ENCODE measurements at places on chromosomes 4 and X.

GRCh38 chr4:106502106-106502699 is 133.6 kb upstream of the GIMD1 start:
- DNase-seq: peak; percentile 6

GRCh38 chrX:40349251-40349650 is 231.5 kb upstream of the ATP6AP2 start:
- DNase-seq: no peak

DNA sequence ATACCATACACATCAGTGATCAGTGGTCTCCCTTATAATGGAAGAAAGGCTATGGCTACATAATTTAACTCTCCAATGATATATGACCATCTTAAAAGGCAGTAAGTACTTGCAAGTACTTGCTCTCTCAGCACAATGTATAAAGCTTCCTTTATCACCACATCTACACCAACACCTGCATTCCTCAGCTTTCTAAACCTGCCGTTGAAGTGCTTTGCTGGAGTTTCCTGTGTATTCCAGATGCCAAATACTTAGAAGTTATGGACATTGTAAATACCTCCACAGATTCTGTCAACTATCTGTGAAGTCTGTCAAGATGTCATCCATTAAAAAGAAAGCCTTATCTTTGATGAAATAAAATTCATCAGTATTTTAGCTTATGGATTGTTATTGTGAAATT is 335.0 kb upstream of the GALNTL6 start:
- no peak for DNase-seq

DNA sequence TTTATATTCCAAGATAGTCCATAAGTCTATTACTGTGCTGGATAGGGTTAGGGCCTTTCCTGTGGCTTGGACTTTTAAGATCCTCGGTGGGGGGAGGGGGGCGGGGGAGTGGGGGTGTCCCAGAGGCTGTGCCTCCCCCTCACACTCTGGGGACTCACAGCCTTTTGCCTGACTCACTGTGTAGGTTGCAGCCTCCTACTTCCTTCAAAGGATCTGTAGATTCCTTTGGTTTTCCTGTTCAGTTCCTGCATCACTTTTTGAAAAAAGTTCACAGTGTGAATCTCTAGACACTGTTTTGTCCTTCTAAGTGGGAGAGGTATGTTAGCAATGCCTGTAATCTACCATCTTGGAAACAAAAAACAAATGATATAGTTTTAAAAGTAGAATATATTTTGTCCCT is 999.9 kb downstream of the GLUD2 start:
- DNase-seq: no peak

- no peak for DNase-seq
Measured at GRCh38 chr4:13701937-13702446, 74.5 kb upstream of the BOD1L1 start.

DNA sequence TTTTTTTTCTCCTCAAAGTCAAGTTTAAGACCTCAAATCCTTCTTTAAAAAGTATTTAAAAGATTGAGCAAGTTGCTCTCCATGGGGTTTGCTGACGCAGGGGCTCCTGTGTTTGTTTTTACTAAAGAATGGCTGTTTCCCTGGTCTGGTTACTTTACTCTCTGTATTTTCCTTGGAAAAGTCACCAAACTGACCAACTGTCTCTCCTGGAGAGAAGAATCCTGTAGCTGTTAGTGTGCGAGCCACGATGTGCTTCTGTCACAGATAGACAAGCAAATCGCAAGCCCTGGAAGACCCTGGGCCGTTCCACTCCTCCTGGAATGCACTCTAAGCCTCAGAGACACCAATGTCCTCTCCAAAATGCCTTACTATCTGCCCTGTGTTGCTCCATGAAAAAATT is 212.1 kb downstream of the CHIC2 start:
- no peak for DNase-seq

GRCh38 chr4:139858436-139859205 is 193.0 kb downstream of the MGST2 start:
- DNase-seq: no peak

GRCh38 chr4:170014359-170015011 is 11.7 kb downstream of the MFAP3L start:
- no peak for DNase-seq

GRCh38 chr4:20764366-20764992 is 64.2 kb downstream of the PACRGL start:
- DNase-seq: no peak

- no peak for DNase-seq
Measured at GRCh38 chr4:119823891-119824290, 195.3 kb upstream of the PDE5A start.

DNA sequence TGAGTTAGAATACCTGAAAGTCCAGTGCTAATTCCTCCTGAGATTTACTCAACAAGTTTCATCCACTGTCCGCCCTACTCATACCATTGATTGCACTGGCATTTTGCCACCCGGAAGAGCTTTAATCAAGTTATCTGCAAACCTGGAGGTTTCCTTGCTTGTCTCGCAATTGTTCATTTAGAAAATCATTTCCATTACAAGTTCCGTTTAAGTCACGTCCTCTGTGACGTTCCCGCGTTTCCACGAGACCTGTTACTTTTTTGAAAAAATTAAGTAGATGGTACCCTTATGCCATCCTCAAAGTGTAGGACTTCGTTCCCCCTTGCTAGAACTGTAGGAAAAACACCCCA is 761 bp upstream of the FRYL start:
- peak; percentile 16 for DNase-seq

GRCh38 chr4:182724414-182724813 is 192.8 kb downstream of the DCTD start:
- no peak for DNase-seq

DNA sequence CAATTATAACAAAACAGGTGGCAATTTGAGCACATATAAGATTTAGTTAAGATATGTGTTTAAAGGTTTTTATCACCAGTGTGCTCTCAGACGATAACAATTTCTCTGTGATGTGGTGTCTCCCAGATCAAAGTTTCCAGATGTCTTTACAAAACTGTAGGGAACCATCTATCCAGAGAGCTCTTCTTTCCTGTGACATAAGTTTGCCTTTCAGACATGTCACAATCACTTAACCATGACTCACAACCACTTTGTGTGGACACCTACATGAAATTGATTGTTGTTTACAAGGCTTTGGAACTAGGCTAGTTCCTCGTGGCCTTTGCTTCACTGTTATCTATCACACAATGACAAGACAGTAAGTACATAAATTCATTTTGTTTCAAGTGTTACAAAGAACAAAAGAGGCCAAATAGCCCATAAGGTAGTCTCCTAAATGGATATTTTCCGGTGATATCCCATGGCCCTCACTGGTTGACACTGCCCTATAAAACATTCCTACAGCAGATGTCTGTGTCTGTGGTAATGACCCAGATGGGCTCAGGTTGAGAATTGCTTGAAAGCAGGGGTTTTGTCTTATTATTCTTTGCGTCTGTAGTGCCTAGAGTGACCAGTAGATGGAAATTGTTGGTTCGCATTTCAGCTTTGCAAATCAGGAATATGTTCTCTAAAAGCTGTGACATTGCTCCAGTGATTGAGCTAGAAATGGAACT is 297.8 kb upstream of the FAM241A start:
- no peak for DNase-seq

DNA sequence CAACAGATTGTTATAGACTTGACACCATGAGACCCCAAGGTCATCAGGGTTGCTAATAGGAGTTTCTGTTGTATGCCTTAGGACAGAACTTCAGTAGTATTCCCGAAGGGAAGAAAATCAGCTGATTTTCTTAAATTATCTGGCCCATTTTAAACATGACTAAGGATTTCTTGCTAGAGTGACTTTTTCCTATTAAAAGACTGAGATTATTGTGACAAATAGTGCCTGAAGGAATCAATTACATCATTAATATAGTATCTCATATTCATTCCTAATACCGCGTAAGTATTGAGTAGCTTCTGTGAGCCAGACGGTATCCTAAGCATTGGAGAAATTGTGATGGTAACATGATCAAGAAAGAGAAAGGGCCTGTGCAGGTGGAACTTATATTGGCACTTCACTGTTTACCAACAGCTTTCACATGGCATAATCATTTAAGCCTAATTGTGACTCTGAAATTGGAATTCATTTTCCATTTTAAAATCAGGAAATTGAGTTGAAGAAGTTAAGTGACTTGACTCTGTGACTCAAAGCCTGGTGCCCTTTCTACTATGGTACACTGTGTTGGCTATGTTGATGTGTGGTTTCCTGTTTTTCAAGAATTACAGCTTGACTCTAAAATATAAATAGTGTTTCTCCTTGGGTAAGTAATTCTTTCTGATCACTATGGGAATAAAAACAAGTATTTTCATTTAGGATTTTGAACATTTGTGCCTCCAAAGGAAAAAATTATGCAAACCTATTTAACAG is 4.1 kb downstream of the AFF1 start:
- DNase-seq: no peak

- DNase-seq: no peak
Measured at GRCh38 chr4:129223945-129224344, 128.0 kb downstream of the C4orf33 start.

DNA sequence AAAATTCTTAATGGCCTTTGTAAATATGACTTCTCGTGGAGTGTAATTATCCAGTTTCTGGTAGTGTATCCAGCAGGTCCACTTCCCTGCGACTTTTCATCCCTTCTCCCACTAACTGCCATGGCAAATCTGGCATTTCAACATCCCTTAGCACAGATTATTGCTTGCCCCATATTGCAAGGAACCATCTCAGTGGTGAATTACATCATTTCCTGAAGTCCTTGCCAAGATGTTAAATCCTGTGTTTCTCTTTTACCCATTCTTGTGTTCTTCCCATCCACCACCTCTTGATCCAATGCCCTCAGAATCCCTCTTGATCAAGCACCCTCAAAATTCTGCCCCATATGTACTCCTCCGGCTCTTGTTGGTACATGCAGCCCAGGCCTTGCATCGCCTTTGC is 88.1 kb upstream of the ZNF81 start:
- no peak for DNase-seq

DNA sequence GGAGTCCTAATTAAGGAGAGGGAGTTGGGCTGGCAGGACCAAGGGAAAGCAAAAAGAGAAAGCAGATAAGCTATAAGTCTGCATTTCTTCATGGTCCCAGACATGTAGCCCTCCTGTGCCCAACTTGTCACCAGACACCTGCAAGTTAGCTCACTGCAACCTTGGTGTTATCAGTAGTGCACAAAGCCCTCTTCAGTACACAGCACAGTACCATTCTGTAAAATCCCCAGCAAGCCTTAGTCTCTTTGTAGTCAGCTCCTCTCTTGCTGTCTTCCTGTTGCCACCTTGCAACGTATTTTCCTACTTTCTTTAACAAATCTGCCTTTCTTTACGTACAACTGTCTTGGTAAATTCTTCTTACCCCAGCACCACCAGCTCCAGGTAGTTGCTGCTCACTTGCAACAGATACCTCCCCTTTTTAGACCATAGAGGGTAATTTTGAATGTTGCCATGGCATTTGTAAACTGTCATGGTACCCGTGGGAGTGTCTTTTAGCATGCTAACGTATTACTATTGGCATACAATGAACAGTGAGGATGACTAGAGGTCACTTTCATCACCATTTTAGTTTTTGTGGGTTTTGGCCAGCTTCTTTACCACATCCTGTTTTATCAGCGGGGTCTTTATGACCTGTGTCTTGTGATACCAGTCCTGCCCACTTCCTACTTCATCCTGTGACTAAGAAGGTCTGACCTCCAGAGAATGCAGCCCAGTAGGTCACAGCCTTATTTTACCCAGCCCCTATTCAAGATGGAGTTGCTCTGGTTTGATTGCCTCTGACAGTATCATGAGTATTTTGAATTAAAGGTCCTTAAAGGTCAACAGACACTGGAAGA is 28.3 kb upstream of the AP1S2 start:
- DNase-seq: no peak

DNA sequence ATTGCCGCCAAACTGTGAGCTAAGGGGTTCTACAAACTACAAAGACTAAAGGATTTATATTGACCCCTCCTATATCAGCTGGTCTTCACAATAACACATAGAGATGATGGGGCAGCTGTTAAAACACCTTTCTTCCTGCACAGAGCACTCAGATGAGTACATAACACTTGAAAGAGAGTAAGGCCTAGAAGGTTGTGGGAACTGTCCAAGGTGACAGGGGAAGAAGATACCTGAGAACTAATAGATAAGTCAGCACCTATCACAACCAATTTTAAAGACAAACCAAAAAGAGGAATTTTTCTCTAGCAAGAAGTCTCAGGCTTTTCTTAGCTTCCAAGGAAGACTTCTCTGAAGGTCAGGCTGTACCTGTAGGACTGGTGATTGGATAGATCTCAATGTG is 19.1 kb upstream of the CXCL6 start:
- DNase-seq: no peak

DNA sequence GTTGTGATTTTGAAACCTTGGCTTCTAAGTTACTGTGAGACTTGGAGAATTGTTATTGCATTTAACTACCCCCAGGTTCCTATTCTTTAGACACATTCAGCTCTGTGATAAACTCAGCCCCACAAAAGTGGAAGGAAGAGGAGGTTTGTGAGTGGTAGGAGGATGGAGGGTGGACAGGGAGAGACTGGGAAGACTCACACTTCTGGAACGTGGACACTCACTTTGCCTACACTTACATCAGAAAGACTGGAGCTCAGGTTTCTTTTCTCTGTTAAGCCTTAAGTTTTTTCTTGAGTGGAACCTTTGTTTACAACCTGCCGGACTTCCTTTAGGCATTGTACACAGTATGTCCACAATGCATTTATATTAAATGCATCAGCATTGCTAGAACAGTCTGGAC is 99.0 kb downstream of the AREG start:
- no peak for DNase-seq

GRCh38 chrX:47247206-47247998 is 14.6 kb downstream of the USP11 start:
- DNase-seq: no peak
